Caco-2 (cell line): ENCODE measurements at places on chromosomes 1 and 21.

GRCh38 chr1:193932979-193933378 lies 746.6 kb upstream of the B3GALT2 start:
- DNase-seq = no peak

DNA sequence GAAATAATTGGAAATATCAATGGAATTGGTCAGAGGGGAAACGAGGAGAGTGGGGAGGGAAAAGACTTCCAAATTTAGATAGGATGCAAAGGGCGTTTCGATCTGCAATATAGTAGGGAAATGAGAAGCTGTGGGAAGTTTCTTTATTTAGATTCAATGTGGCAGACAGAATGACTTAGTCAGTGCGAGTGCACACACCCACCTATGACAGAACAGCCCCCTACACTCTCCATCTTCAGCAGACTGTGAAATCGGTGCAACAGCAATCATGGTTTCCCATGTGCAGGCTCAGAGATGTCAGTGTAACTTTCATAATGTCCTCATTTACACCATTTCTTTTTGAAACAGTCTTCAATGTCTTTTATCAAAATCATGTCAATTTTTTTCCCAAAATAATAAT lies 46.0 kb downstream of the DIP2A start:
- DNase-seq = no peak

- no peak for DNase-seq
Observed at GRCh38 chr1:193365966-193366365, 179.6 kb upstream of the B3GALT2 start.

DNA sequence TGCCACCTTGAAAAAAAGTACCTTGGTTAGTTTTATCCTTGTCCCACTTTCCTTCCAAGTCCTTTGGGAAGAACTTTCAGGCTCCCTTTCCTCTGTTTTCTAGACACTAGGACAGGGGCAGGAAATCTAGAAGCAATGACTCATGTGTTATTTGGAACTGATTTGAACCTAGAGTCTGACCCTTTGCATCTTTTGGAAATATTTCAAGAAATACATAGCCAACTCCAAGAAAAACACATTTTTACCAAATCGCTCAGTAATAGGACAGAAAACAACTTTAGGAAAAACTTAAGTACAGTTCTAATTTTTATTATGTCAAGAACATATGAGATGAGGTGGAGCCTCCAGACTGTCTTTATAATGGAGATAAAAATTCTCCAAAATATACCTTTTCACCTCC lies 292.4 kb downstream of the PTBP2 start:
- DNase-seq = no peak

GRCh38 chr1:115838431-115839028 lies 2.4 kb downstream of the NHLH2 start:
- no peak for DNase-seq

GRCh38 chr21:31137960-31138359 lies 99.7 kb upstream of the KRTAP19-8 start:
- DNase-seq = no peak

- DNase-seq = peak; percentile 82
Observed at GRCh38 chr1:55215194-55216021, at the start of gene USP24. Gene USP24, minus strand, starts transcription at chr1:55215364. Its CDS starts 251 bp downstream, at chr1:55215113.

DNA sequence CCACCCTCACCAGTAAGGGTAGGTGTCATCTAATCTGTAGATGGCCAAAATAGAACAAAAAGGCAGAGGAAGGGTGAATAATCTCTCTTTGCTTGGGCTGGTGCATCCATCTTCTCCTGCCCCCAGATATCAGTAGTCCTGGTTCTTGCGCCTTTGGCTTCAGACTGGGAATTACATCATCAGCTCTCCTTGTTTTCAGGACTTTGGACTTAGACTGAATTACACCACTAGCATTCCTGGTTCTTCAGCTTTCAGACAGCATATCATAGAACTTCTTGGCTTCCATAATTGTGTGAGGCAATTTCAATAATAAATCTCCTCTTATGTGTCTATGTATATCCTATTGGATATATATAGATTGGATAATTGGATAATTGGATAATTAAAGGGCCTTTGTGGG lies 403.0 kb upstream of the USP24 start:
- DNase-seq = no peak

DNA sequence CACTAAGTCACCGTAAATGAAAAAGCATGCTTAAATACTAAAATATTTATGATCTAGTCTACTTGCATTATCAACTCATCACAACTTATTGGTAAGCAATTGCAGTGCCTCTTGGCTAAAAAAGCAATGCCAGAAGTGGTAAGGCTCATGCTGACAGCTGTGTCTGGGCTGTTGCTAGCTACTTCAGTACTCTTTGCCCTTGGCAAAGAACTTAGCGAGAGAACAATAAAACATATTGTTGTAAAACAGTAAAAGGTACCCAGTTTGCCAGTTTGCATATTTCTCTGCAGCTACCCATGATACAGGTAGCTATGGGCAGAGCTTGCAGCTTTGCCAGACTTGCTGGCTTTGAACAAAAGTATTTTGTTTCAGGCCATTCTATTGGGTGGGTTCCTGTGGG lies 73.1 kb downstream of the ATP6V1G3 start:
- DNase-seq = no peak

- DNase-seq = no peak
Observed at GRCh38 chr1:207073906-207074820, 14.5 kb upstream of the C4BPB start.

- DNase-seq = no peak
Observed at GRCh38 chr1:19232524-19232846, 18.8 kb downstream of the EMC1 start.

- DNase-seq = no peak
Observed at GRCh38 chr1:241228339-241228738, 128.7 kb downstream of the RGS7 start.

- no peak for DNase-seq
Observed at GRCh38 chr1:54609301-54609921, 13.9 kb downstream of the FAM151A start.

DNA sequence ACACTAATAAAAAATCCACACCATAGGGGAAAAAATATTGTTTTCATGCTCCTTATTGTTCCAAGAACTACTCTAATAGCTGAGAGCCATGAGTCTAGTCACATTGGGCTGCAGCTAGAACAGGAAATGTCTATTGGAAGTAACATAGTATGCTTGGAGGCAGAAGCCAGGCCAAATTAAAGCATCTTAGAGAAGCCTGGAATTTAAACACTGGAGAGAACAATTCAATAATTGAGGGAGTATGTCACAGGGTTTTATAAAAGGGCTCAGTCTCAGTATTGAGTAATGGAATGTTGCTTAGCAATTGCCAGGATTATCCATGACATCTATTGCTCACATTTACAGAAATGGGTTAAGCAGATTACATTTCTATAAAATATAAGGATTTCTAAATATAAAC lies 471.3 kb downstream of the LMO4 start:
- no peak for DNase-seq

DNA sequence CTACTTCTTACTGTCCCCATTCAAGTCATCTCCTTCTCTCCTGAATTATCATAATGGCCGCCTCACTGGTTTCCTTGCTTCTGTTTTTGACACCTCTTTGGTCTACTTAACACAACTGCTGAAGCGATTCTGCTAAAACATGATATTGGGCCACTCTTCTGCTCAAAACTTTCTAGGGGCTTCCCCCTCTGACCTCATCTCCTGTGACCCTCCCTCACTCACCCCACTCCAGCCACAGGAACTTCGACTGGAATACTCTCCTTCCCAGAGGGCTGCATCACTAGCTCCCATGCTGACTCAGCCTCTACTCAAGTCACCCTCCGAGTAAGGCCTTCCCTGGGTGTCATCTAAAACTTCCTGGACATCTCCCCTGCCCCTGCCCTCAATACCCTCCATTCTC lies 35.7 kb downstream of the NRIP1 start:
- no peak for DNase-seq

DNA sequence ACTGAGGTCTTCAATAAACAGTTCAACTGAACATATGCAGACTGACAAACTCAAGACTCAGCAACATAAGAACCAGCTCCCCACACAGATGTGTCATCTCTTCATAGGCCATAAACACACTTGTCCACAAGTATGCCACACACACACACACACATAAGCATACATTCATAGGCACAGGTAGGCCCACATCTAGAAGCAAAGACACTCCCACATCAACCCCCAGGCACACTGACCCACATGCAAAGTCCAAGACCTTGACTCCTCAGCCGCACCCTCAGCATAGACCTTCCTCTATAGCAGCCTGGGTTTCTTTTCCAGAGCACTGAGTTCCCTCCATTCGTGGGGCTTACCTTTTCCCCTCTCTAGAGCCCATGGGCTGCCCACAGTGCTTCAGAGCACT lies 1.4 kb downstream of the LAD1 start:
- DNase-seq = no peak

- DNase-seq = no peak
Observed at GRCh38 chr21:33281096-33281652, 15.0 kb downstream of the IL10RB start.

GRCh38 chr1:59560807-59561450 lies 253.8 kb upstream of the HOOK1 start:
- no peak for DNase-seq

DNA sequence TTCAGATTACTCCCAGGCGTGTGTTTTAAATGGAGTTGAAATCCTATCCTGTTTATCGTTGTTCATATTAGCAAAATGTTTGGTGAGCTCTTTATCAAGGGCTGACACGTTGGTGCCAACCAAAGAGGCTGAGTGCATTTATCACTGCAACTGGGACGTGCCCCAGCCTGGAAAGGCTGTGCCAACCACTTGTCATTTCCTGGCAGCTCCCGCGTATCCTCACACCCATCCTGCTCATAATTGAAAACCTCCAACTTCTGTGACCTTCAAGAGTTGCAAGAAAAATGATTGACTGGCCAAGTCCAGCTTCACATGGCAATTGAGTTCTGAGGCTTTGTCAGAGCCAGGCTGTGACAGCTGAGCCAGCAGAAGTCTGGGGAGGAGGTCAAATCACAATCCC lies 43.7 kb upstream of the KCNA3 start:
- no peak for DNase-seq

DNA sequence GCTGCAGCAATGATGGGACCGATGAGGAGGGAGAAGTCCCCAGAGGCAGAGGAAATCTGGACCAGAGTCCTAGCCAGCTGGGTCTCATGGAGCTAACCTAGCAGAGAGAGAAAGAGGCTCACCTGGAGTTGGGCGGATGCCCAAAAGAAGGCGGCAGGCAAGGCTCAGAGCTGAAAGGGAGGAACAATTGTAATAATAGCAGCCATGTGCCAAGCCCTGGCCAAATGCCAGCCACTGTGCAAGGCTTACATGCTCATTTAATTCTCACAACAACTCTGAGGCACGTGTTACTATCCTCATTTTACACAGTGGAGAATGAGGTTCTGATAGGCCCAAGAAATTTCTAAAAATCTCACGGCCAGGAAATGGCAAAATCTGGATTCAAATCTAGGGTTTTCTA lies 50.0 kb upstream of the ZNF648 start:
- no peak for DNase-seq

DNA sequence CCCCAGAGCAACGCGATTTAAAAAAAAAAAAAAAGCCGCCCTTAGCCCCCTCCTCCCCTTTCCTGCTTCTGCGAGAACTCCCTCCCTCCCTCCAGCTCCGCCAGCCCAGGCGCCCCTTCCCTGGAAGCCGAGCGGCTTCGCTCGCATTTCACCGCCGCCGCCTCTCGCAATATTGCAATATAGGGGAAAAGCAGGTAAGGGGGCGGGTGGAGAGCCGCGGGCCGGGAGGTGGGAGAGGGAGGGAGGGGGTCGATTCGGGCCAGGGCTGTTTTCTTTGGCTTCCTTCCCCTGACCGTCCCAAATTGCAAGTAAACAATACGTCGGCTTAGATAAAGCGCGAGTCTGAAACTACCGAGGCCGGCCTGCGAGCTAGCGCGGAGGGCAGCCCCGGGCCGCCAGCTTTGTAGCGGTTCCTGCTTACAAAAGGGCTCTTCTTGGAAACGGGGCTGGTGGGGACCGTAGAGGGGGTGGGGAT lies 408 bp downstream of the LMO4 start:
- DNase-seq = peak; percentile 32

- no peak for DNase-seq
Observed at GRCh38 chr1:232597721-232598120, 32.2 kb downstream of the SIPA1L2 start.

DNA sequence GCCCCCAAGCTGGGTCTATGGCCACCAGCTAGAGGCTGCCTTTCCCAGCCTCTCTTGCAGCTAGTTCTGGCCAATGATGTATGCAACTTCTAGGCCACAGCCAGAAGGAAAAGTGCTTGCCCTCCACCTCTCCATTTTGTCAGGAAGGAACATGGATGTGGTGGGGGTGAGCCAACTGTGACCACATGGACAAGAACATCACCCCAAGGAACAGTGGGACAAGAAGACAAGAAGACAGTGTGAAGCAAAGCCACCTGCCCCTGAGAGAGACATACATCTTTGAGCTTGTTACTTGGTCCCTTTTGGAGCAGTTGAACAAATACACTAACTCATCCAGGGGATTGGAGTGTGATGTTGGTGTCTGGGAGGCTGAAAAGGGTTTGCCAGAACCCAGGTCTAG lies 105.8 kb upstream of the EDN2 start:
- no peak for DNase-seq

DNA sequence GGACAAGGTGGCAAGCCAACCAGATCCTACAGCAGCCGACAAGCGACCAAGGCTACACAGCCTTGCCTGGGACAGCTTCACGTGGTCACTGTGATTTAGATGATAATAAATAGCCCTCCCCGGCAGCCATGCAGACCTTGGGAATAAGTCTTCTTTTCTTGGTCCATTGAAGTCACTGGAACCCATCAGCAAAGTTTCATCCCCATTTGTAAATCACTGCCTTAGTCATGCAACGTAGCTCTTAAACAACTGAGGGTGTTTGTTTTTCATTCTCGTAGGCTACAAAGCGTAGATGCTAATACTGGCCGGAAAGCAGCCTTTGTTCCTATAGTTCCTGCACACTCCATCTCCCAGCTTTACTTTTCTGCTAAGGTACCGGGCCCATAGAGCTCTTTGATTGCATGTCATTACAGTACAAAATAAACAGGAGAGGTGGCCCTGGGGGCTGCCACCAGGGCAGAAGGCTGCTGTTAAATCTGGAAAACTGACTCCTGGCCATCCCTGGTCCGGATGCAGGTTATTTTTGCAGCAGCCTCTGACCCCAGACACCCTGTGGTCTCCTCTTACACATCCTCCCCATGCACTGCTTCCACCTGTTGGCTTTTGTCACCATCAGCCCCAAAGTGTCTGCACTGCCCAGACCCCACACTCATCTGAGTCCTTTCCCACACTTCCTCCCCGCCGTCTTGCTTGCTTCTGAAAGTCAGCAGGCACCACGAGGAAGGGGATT lies 105.5 kb downstream of the TOMM20 start:
- DNase-seq = no peak

GRCh38 chr1:113617438-113618141 lies 141.7 kb downstream of the PHTF1 start:
- DNase-seq = no peak
